ENCODE measurements at places on chromosomes 11 and 22.

GRCh38 chr11:6397636-6398035 lies 7.4 kb downstream of the SMPD1 start:
- H3K4me1 ChIP-seq, result peaks cover 8% of the 10 kb centered on the region
- DNase-seq, result no peak
- H3K27ac ChIP-seq, result no peak overlapping the region
- H3K4me3 ChIP-seq, result no peak overlapping the region
- H3K27me3 ChIP-seq, result no peaks in the 10 kb centered on the region

DNA sequence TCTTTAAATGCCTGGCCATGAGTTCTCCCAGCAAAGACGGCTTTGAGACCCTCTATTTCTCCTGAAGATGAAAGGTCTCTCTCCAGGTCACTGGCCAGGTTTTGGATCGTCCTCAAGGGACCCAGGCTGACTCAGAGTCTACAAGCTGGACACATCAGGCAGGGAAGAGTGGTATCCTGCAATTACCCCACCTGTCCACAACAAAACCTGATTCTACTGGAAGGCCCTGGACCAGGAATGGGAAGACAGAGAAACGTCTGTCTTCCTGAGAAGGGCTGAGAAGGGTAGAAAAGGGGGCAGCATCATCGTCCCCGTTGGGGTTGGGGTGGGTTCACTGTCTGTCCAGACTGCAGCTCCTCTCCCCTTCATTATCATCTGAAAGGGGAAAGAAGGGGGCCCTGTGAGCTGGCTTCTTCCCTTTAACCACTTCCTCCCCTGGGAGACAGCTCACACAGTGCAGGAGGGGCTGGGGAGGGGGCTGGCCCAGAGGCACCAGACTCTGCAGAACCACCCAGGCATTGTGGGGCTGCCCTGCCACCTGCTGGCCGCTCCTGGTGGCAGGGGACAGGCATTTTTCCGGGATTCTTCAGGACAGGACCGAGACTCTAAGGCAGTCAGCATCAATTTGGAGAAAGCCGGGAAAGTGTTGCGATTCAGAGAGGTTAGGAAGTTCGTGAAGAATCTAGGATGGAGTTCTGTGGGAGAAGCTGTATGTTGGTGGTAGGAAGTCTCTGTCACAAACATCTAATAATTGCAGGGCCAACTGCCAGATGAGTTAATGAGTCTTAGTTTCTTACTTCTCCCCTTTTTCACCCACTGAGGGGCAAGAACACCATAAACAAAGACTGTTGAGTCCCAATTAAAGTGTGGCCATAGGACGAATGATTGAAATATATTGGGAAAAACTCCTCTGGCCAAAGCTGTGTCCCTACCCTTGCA lies 57.6 kb downstream of the SYN3 start:
- peak; percentile 80 for DNase-seq
- H3K36me3 ChIP-seq, result no peaks in the 10 kb centered on the region
- H3K27ac ChIP-seq, result no peak overlapping the region
- no peak overlapping the region for H3K4me3 ChIP-seq
- H3K4me1 ChIP-seq, result peaks cover 44% of the 10 kb centered on the region

DNA sequence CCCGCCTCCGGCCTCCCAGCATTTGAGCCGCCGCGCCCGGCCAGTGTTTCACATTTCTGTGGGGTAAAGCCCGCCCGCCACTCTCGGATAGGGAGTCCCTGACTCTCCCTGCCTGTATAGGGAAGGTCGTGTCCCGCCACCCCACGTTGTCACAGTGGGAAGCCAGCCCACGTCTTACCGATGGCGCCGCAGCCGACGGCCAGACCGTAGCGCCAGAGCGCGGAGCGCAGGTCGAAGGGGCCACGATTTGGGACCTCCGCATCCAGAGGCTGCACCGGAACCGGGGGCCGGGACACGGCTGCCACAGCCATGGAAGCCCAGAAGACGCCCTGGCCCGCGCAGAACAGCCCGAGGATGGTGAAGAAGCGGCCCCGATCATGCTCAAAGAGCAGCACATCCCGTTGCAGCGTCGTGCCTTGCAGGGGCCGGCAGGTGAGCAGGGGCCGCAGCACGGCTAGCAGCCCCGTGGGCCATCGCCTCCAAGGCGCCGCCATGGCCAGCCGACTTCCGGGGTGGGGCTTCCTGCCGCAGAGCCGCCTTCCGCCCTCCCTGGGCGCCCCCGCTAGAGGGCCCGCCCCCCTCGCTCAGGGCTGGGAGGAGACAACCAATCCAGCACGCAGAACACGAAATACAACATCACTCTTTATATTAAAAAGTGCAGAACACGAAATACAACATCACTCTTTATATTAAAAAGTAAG lies at the start of gene TMEM223:
Gene TMEM223, minus strand, starts transcription at position 506 of the 701 bp plus-strand sequence. Its CDS starts 12 bp downstream, at position 494.
- peak within 1 kb of the TSS; percentile 92 for H3K4me3 ChIP-seq
- no peaks in the 10 kb centered on the region for H3K27me3 ChIP-seq
- peak; percentile 94 for DNase-seq
- H3K4me1 ChIP-seq, result peaks cover 48% of the 10 kb centered on the region

DNA sequence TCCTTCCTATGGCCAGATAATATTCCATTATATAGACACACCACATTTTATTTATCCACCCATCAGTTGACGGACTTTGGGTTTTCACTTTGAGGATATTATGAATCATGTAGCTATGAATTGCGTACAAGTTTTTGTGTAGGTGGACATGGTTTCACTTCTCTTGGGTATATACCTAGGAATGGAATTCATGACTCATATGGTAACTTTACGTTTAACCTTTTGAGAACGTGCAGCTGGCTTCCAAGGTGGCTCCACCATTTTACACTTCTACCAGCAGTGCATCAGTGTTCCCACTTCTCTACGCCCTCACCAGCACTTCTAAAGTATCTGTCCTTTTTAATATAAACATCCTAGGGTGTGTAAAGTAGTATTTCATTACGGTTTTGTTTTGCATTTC lies 112.0 kb downstream of the PLEKHA7 start:
- no peaks in the 10 kb centered on the region for H3K27me3 ChIP-seq
- peaks cover 22% of the 10 kb centered on the region for H3K4me1 ChIP-seq
- H3K36me3 ChIP-seq, result no peaks in the 10 kb centered on the region
- no peak for DNase-seq

GRCh38 chr11:43947815-43948214 lies 5.4 kb downstream of the C11orf96 start:
- H3K4me1 ChIP-seq, result peaks cover 16% of the 10 kb centered on the region
- H3K36me3 ChIP-seq, result no peaks in the 10 kb centered on the region
- no peak overlapping the region for H3K4me3 ChIP-seq

GRCh38 chr22:31300896-31301295 lies 8.6 kb upstream of the PIK3IP1 start:
- no peaks in the 10 kb centered on the region for H3K36me3 ChIP-seq
- H3K27me3 ChIP-seq, result no peaks in the 10 kb centered on the region
- H3K4me1 ChIP-seq, result peaks cover 15% of the 10 kb centered on the region
- DNase-seq, result no peak
- no peak overlapping the region for H3K4me3 ChIP-seq
- H3K27ac ChIP-seq, result no peak overlapping the region

GRCh38 chr11:269146-269890 lies 8.9 kb upstream of the NLRP6 start:
- peak overlapping the region; percentile 38 for H3K4me3 ChIP-seq
- DNase-seq, result peak; percentile 76
- no peaks in the 10 kb centered on the region for H3K27me3 ChIP-seq

DNA sequence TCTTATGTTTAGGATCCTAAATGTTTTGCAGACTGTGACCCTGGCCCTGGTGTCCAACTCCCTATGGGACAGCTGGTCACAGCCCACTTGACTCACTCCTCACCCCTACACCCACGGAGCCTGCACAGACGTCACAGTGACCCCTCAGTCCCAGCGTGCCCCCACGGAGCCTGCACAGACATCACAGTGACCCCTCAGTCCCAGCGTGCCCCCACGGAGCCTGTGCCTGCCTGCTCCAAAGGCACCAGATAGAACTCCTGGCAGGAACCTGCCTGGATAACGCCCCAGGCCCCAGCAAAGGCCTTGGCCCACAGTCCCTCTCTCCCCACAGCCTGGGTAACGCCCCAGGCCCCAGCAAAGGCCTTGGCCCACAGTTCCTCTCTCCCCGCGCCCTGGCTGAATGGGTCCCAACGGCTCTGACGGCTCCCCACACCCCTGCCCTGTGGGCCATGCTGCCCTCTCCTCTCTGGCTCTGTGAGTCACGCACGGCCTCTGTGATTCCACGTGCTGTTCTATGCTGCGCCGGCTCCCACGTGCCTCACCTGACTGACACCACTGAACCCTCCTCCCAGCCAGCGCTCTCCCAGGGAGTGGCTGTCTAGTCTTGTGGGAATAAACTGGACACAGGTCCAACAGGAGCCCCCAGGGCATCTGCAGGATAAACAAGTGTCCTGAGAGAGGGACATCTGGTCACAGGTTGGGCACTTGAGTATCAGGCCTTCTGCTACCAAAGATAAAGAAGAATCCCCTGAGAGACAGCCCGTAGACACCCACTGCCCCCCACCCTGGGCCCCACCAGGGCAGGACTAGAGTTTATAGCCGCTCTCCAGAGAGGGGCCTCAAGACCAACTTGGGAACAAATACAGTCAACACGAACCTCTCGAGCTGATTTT lies 250.3 kb downstream of the BRD1 start:
- no peaks in the 10 kb centered on the region for H3K4me1 ChIP-seq
- H3K27ac ChIP-seq, result no peak overlapping the region
- no peaks in the 10 kb centered on the region for H3K27me3 ChIP-seq
- H3K36me3 ChIP-seq, result no peaks in the 10 kb centered on the region
- peak; percentile 40 for DNase-seq

GRCh38 chr22:47238690-47239473 lies 476.4 kb downstream of the TBC1D22A start:
- no peaks in the 10 kb centered on the region for H3K36me3 ChIP-seq
- H3K27ac ChIP-seq, result no peak overlapping the region
- H3K4me3 ChIP-seq, result no peak overlapping the region
- H3K4me1 ChIP-seq, result no peaks in the 10 kb centered on the region
- no peak for DNase-seq
- peaks cover 10% of the 10 kb centered on the region for H3K27me3 ChIP-seq

Measured in suprapubic skin (tissue), 4 donors.